ENCODE measurements at places on chromosomes 11 and 22.
A peak's percentile ranks its signal among the peaks of the same experiment; 100 is the strongest.

GRCh38 chr22:39255449-39256185 is 10.8 kb upstream of the PDGFB start:
- DNase-seq: no peak

GRCh38 chr11:125625225-125625629 is 264 bp downstream of the CHEK1 start:
- DNase-seq: no peak

GRCh38 chr11:9732453-9732852 is 68.6 kb downstream of the SWAP70 start:
- no peak for DNase-seq

DNA sequence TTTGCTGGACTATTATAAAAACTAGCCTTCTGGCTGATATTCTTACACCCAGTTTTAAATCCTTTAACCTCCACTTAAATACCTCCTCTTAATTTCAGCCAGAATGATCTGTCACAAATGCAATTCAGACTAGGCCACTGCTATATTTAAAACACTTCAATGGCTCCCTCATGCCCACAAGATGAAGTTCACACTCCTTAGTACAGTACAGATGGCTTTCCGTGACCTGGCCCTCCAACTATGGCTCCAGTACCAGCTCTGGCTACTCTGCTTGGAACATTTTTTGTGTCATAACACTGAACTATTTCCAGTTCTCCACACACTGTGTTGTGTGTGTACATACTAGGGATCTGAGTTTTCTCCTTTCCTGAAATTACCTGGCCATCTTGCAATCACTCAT is 353.4 kb downstream of the SOX6 start:
- DNase-seq: no peak

DNA sequence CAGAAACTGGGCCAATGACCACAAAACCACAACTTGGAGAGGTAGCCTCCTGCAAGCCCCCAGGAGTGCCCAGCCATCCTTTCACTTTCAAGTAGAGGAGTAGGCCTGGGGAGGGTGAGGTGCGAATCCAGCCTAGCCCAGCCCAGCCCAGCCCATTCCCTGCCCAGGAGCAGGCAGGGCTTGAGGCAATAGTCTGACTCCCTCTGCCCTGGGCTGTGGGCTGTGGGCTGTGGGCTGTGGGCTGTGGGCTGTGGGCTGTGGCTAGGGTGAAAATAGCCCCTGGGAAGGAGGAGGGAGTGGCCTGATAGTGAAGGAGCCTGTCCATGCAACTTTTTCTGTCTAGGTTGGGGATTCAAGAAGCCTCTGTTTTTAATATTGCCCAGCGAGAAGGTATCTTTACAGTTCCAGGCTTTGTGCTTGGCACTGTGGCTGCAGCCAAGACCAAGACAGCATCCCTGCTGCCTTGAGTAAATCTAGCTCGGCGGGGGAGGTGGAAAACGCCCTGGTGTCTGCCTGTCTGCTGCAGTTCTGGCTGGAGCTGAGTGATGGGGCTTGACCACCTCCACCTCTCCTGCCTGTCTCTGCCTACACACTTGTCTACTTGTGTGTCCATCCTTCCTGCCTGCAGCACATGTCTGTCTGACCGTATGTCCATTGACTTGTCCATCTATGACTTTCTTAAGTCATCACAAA is 40.7 kb downstream of the LMO1 start:
- peak; percentile 24 for DNase-seq

DNA sequence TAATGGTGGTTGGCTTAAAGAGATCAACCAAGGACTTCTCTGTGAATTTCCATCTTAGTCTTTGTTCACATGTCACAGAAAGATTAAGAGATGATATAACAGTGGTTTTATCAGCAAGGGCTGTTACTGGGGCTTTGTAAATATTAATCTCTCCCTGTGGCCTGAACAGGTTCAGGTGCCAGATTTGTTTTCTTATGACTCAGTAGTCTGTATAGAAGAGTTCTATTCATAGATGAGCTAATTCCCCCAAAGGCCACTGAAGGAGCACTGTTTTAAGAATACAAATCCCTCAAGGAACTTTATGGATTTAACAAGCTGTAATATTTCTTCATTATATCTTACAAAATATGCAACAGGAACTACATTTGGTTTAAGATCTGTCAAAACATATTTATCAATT is 50.4 kb downstream of the TCP11L1 start:
- DNase-seq: peak; percentile 58

DNA sequence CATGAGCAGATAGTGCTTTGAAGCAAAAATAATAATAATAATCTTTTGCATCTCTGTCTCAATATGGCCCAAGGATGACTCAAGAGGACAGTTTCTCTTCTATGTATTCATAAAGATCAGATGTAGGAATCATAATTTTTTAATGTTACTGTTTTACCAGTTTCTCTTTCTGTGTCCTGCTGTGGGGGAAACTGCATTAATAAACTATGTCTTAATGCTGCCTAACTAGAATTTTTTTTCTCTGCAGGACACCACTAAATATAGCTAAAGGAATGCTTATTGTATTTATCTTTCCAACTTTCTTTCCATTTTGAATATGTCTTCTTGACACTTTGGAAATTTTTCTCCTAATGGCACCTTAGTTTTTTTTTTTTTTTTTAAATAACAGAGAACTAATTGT is 6.5 kb downstream of the FJX1 start:
- DNase-seq: no peak
